ENCODE measurements at places on chromosomes 11 and 22.
A peak's percentile ranks its signal among the peaks of the same experiment; 100 is the strongest.

GRCh38 chr22:36765943-36766450, 9.9 kb downstream of the IFT27 start:
- H3K4me3 ChIP-seq: no peak overlapping the region
- no peaks in the 10 kb centered on the region for H3K27me3 ChIP-seq
- no peaks in the 10 kb centered on the region for H3K4me1 ChIP-seq
- no peak overlapping the region for H3K27ac ChIP-seq
- no peak for DNase-seq

- no peak overlapping the region for H3K4me3 ChIP-seq
- no peak overlapping the region for H3K27ac ChIP-seq
- H3K4me1 ChIP-seq: no peaks in the 10 kb centered on the region
- peaks cover 8% of the 10 kb centered on the region for H3K27me3 ChIP-seq
- DNase-seq: no peak
Measured at GRCh38 chr11:113173126-113173525, 141.3 kb upstream of the TTC12 start.

DNA sequence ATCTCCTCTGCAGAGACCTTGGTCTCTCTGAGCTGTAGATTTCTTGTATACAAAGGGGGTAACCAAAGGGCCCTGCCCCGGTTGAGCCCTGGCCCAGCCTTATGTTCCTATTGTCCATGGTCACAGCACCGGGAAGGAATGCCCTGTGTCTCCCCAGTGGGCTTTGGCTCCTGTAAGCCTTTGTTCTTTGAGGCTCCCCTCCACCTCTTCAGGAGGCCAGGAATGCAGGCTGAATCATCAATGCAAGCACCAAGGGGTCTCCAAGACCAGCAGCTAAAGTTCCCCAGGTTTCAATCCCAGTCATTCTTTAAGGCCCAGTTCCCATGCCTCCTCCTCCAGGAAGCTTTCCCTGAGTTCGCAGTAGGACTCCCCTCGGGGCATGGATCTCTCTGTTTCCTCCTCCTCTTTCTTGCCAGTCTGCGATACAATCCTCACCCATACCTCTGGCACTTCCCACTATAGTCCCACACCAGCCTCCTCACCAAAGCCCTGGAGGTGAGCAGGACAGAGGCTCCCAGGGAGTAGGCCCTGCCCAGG, 29.2 kb upstream of the KLHL35 start:
- no peak for DNase-seq
- H3K36me3 ChIP-seq: no peaks in the 10 kb centered on the region
- no peaks in the 10 kb centered on the region for H3K4me1 ChIP-seq
- no peaks in the 10 kb centered on the region for H3K27me3 ChIP-seq
- H3K27ac ChIP-seq: no peak overlapping the region

DNA sequence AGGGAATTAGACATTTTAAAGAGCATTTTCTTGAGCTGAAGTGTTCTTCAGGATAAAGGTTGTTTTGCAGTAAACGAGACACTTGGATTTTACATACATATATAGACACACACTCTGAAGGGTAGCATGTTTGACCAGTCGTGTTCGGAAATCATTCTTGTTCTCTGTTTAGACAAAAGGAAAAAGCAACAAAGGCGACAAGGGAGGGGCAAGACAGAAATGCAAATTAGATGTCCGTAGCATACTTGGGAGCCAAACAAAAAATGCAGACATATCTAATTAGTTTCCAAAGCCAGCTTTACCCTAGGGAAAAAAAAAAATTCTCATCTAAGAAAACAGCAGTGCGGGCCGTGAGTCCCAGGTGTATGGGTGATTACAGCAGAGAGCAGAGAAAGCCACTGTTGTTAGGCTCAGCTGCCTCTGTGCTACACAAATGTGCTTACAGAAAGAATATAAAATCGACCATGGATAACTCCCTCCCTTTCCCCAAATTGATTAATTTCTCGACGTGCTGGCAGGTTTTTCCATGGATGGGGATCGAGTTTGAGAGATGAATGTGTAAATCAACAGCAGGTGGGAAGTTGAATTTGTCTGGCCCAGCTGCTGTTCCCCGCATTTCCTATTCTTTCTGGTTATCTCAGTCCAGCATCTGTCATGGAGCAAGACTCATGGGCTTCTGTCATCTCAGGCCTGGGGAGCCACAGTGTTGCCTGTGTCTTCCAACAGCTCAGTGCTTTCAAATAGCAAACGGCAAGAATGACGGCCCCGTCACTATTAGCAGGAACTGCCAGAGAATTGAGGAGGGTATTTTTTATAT, 176.5 kb upstream of the TTC12 start:
- H3K27me3 ChIP-seq: peaks cover 13% of the 10 kb centered on the region
- H3K36me3 ChIP-seq: no peaks in the 10 kb centered on the region
- H3K4me1 ChIP-seq: no peaks in the 10 kb centered on the region
- H3K4me3 ChIP-seq: no peak overlapping the region

- no peaks in the 10 kb centered on the region for H3K4me1 ChIP-seq
- H3K27ac ChIP-seq: no peak overlapping the region
- no peak for DNase-seq
- H3K4me3 ChIP-seq: no peak overlapping the region
Measured at GRCh38 chr11:120270386-120270785, 30.4 kb downstream of the POU2F3 start.

GRCh38 chr11:10561043-10561818, 7.2 kb downstream of the LYVE1 start:
- H3K27me3 ChIP-seq: no peaks in the 10 kb centered on the region
- H3K36me3 ChIP-seq: no peaks in the 10 kb centered on the region
- DNase-seq: no peak
- no peak overlapping the region for H3K27ac ChIP-seq

DNA sequence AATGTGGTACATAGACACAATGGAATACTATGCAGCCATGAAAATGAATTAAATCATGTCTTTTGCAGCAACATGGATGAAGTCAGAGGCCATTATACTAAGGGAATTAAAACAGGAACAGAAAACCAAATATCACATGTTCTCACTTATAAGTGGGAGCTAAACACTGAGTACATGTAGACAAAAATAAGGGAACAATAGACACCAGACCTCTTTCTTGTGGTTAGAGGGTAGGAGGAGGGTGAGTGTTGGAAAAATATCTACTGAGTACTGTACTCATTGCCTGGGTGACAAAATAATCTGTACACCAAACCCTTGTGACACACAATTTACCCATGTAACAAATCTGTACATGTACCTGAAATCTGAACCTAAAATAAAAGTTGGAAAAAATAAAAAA, 59.1 kb upstream of the ANO5 start:
- no peaks in the 10 kb centered on the region for H3K36me3 ChIP-seq
- H3K4me3 ChIP-seq: no peak overlapping the region
- no peak for DNase-seq

DNA sequence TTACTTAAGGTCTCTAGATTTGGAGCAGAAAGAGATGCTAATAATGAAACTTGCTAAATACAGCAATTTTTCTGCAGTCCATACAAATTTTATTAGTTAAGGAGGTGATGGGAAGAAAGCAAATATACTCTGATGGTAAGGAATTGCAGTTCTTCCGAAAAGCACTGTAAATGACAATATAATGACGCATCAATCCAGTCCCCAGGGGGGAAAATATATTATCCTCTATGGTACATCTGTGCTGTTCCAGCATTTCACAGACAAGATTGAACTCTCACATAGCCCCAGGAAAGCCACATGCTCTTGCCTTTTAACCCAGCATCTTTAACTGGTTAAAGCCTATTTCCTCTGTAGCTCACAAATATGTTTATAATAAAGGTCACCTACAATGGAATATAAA, 416.6 kb upstream of the CCDC90B start:
- H3K4me1 ChIP-seq: no peaks in the 10 kb centered on the region
- no peaks in the 10 kb centered on the region for H3K36me3 ChIP-seq
- H3K27me3 ChIP-seq: no peaks in the 10 kb centered on the region
- no peak for DNase-seq
- no peak overlapping the region for H3K27ac ChIP-seq
- no peak overlapping the region for H3K4me3 ChIP-seq

GRCh38 chr11:28223994-28224393, 115.8 kb downstream of the METTL15 start:
- no peak overlapping the region for H3K27ac ChIP-seq
- H3K27me3 ChIP-seq: no peaks in the 10 kb centered on the region
- no peak overlapping the region for H3K4me3 ChIP-seq
- H3K4me1 ChIP-seq: peaks cover 9% of the 10 kb centered on the region

- no peaks in the 10 kb centered on the region for H3K27me3 ChIP-seq
- peak overlapping the region; percentile 23 for H3K4me3 ChIP-seq
- DNase-seq: no peak
Measured at GRCh38 chr22:49937758-49938564, 19.5 kb downstream of the CRELD2 start.

DNA sequence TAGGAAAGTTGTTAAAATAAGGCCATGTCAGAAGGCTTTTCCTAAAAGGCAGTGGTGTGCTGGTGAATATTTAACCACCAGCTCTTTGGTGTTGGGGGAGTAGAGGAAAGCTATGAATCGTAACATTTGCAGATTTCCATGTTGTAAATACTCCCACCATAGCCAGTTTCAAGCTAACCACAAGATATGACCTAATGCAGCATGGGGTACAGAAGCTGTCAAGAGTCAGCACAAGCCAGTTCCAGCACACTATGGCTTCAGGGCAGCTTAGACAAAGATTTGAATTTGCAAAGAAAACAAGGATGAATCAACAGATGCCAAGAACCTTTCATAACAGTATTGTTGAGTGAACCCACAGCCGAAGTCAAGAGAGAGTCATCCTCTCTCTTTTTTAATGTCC, 40.0 kb downstream of the COMMD9 start:
- no peak for DNase-seq
- peaks cover 28% of the 10 kb centered on the region for H3K27me3 ChIP-seq
- H3K36me3 ChIP-seq: no peaks in the 10 kb centered on the region
- no peaks in the 10 kb centered on the region for H3K4me1 ChIP-seq
- H3K27ac ChIP-seq: no peak overlapping the region
- H3K4me3 ChIP-seq: no peak overlapping the region

DNA sequence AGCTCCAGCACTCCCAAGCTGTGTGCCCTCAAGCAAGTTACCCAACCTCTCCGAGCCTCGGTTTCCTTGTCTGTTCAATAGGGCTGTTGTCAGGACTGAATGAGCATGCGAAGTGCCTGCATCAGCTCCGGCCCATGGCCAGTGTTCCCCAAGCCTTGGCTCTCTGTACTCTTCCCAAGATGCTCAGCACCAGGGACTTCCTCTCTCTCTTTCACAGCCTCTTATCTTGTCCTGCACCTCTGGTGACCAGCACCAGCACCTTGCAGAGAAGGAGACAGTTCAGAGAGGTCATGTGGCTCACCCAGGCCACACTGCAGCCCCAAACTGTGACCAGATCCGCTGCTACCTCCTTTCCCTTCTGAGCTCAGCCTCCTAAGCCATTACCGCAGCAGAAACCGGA, 120.3 kb upstream of the ANO1 start:
- H3K27me3 ChIP-seq: peaks cover 10% of the 10 kb centered on the region
- H3K4me1 ChIP-seq: no peaks in the 10 kb centered on the region
- no peak for DNase-seq

- peaks cover 35% of the 10 kb centered on the region for H3K36me3 ChIP-seq
- H3K27ac ChIP-seq: no peak overlapping the region
- no peak overlapping the region for H3K4me3 ChIP-seq
- no peaks in the 10 kb centered on the region for H3K27me3 ChIP-seq
Measured at GRCh38 chr11:18490736-18491485, 35.3 kb downstream of the LDHAL6A start.

DNA sequence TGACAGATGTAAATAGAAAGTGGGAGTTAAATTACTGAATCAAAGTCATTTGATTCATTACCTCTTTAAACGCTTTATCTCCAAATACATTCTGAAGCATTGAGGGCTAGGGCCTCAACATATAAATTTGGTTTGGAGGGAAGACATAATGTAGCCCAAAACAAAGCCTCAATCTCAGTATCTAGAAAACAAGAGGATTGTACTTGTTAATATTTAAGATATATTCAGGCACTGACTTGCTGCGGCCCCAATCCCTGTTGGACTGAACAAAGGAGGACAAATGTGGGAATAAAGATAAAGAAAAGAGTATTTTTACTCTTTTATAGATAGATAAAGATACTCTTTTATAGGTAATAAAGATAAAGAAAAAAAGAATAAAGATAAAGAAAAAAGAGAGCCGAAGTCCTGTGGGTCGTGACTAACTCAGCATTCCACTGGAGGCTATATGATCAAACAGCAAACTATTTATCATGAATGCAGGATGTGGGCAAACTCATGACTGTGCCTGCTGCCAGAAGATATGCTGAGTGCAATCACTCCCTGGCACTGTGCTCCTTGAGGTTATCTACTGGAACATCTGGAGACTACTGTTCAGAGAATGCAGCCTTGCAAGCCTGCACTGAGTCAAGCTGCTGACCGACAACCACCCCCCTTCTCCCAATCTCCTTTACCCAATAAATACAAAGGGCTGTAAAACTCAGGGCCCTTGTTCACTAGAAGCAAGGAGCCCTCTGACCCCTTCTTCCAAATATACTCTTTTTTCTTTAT, 6.9 kb downstream of the OR10V1 start:
- peaks cover 14% of the 10 kb centered on the region for H3K27me3 ChIP-seq
- no peak for DNase-seq
- no peaks in the 10 kb centered on the region for H3K4me1 ChIP-seq
- no peaks in the 10 kb centered on the region for H3K36me3 ChIP-seq
- no peak overlapping the region for H3K4me3 ChIP-seq

- H3K27ac ChIP-seq: no peak overlapping the region
- H3K4me1 ChIP-seq: peaks cover 4% of the 10 kb centered on the region
- peaks cover 31% of the 10 kb centered on the region for H3K27me3 ChIP-seq
- no peak overlapping the region for H3K4me3 ChIP-seq
- peak; percentile 68 for DNase-seq
Measured at GRCh38 chr22:49446759-49447710, 380.6 kb downstream of the BRD1 start.

DNA sequence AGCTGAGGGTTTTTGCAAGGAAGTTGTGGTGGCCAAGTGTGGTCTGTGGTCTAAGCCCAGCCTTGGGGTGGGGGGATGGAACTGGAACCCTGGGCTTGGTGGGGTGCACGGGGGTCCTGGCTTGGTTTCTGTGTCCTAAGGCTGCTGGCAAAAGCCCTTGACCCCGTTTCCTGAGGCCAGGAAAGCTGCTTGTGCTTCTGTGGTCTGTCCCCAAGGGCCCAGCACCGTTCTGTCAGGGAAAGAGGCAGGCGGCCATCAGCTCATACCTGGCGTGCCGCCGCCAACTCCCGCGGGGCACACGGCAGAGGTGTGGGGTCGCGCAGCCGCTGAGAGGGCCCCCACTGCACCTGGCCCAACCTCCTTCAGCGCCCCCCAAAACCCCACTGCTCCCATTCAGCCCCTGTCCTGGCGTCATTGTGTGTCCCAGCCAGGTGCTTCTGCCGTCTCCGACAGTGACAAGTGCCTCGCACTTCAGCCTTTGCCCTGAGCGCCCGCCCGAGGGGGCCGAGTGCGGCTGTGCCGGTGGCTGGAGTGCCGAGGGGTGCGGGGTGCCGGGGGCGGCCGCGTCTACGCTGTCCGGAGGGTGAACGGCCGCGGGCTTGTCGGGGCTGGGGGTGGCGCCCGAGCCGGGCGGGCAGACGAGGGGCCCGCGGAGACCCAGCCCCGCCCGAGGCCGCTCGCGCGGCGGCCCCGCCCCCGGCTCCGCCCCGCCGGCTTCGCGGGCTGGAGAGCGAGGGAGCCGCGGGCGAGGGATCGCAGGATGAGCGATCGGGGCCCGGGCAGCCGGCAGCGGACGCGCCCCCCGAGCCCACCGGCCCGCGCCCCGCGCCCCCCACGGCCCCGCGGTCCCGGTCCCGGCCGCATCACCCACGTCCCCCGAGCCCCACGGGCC, at the start of gene CNIH2:
Gene CNIH2, plus strand, starts transcription at position 705 of the 892 bp plus-strand sequence. CDS start 282 bp downstream, outside the sequence.
- peak; percentile 47 for DNase-seq
- peaks cover 13% of the 10 kb centered on the region for H3K4me1 ChIP-seq
- H3K27ac ChIP-seq: no peak within 1 kb of the TSS
- peaks cover 7% of the 10 kb centered on the region for H3K36me3 ChIP-seq
